DMS53 (cell line): ENCODE measurements at places on chromosomes 5 and 9.

- DNase-seq: peak; percentile 71
Measured at GRCh38 chr9:130235558-130236435, 29.8 kb upstream of the HMCN2 start.

DNA sequence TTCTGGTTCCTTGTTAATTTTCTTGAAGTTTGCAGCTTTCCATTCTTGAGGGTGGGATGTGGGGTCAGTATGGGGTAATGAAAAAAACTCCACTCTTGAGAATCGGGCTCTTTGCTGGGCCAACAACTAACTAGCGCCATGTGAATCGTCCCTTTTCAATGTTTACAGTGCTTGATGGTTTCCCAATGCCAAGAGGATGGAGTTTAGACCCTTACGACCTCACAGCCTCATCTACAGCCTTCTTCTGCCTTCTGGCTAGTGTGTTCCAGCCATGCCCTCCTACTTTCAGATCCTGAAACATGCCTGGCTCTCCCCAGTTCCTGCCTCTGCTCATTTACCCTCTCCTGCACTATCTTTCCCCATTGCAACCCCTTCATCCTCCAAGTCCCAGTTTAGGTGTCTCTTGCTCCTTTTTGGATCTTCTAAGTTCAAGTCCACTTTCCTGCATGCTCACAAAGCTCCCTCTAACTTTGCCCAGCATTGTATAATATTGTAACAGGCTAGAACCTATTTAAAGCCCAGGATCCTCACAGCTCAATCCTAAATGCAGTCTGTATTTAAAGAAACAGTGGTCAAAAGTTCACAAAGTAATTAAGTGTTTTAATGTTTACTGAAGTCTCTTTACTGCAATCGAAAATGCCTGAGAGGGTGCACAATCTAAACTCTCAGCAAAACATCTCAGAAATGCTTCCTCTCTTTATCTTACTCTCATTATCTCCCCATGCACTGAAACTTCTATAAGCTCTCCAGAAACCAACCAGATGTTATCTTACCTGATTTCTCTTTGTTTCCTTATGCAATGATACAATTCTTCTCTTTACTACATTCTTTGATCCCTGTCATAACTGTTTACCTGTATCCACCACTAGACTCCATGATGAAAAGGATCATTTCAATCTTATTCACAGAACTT is 20.6 kb upstream of the CAST start:
- no peak for DNase-seq

- peak; percentile 84 for DNase-seq
Measured at GRCh38 chr5:175796536-175797499, 74.6 kb upstream of the CPLX2 start.

- DNase-seq: peak; percentile 98
Measured at GRCh38 chr9:127578952-127579853, 32.9 kb upstream of the STXBP1 start.

- DNase-seq: peak; percentile 65
Measured at GRCh38 chr5:69331528-69332445, 814 bp downstream of the CCDC125 start.
